Activated naive CD4-positive, alpha-beta T cell treated with anti-CD3 and anti-CD28 coated beads, Interleukin-2, amount 10 ng/mL, durations not matched to agents 5 hours and 36 hours (primary cell): ENCODE measurements at places on chromosomes 1 and 21. TPM values are rescaled to one million over a fixed set of nuclear protein-coding genes. Genes with fewer than 3 reads are reported as not detected.

The RPTN gene
- not detected for total RNA-seq

The OR10Z1 gene
- total RNA-seq: not detected

The RRP15 gene
- 14.2 TPM for total RNA-seq

The DNM3 gene
- total RNA-seq: 1.7 TPM

The LCE3D gene
- not detected for total RNA-seq

The GJA9 gene
- not detected for total RNA-seq

The MPZ gene
- 4.8 TPM for total RNA-seq

The CD34 gene
- total RNA-seq: 0.08 TPM

The CLIC6 gene
- total RNA-seq: not detected

The APCS gene
- total RNA-seq: not detected

The DENND2D gene
- total RNA-seq: 331 TPM

The OR2M4 gene
- not detected for total RNA-seq

The DMRTB1 gene
- total RNA-seq: not detected

The G0S2 gene
- total RNA-seq: 1.3 TPM

The DCLRE1B gene
- total RNA-seq: 11.0 TPM

The TLCD4 gene
- total RNA-seq: 0.12 TPM

The SLC1A7 gene
- total RNA-seq: not detected

The SPATA45 gene
- not detected for total RNA-seq

The HMGCS2 gene
- not detected for total RNA-seq

The MTARC1 gene
- not detected for total RNA-seq

The VANGL2 gene
- total RNA-seq: not detected

The SLC45A3 gene
- not detected for total RNA-seq

The TNFSF18 gene
- not detected for total RNA-seq

The CD160 gene
- 0.10 TPM for total RNA-seq

The HOOK1 gene
- 11.1 TPM for total RNA-seq

The LCE2B gene
- not detected for total RNA-seq

The SPRR2D gene
- total RNA-seq: not detected

The NTNG1 gene
- not detected for total RNA-seq

The MROH9 gene
- not detected for total RNA-seq

The RAB3B gene
- 0.07 TPM for total RNA-seq

The SPRR4 gene
- total RNA-seq: not detected

The KRTCAP2 gene
- 173 TPM for total RNA-seq
